Body of pancreas (tissue), 4 donors: ENCODE measurements at places on chromosomes 2 and 18.

DNA sequence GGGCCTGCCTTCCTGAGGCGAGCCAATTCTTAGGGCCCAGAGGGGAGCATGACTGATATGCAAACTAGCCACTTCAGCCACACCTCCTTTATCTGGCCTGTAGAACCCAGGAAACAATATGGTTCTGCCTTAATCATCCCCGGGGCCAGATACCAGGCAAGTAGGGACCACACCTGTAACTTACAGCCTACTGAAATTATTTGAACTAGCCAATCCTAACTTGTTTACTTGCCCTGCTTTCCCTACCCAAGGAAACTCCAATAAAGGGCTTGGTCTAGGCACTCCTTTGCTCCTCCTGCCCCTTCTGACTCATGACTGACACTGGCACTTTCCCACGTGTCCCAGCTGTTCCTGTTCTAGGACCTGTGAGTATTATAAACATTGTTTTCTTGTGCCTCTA lies 57.6 kb downstream of the MYOM1 start:
- DNase-seq: no peak

GRCh38 chr2:33000986-33001385 lies 54.2 kb downstream of the LTBP1 start:
- no peak for DNase-seq

DNA sequence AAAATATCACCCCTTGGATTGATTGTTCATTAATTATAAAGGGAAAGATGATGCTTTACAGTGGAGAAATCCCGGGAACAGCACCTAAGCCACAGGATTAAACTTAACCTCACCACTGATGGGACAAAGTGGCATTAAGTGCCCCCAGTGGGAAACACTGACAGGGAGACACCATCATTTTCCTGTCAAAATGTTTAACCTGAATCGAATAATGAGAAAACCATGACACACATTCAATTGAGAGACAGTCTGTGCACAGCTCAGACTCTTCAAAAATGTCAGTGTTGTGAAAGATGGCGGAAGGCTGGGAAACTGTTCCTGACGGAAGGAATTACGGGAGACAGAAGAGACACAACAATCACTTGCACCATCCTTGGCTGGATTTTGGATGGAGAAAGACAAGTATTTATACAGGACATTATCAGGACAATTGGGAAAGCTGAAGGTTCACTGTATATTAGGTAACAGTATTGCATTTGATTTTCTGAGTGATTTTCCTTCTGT lies 111.8 kb upstream of the ASB18 start:
- no peak for DNase-seq

DNA sequence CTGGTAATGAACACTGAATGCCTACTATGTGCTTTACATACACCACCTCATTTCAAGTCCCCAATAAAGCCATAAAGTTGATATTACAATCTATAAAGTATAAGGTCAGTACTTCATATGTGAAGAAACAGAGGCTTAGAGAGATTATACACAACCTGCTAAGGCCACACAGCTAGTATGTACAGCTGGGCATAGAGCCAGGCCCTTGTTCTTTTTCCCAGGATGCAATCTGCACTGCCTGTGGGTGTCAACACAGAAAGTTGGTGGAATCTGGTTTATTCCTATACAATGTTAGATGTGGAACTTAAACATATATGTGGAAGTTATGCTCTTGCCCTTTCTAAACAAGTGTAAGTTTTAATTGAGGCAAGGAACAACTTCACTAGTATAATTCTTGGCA lies 32.8 kb downstream of the INSIG2 start:
- DNase-seq: no peak

DNA sequence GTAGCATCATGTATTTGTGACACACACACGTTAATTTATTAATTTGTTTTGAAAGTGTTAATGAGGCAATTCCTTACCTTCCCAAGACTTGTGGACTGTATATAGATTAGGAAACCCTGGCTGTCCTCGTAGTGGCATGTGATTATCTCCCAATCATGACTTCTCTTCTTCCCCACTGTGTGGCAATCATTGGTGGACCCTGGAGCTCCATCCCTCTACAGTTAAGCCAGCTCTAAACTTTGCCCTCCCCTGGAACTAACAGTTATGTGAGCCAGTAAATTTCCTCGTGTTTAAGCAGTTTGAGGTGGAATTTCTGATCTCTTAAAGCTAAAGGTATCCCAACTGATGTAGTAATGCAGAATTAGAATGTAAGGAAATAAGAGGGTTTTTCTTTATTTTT lies 22.0 kb downstream of the GALNT1 start:
- DNase-seq: no peak

- DNase-seq: no peak
Observed at GRCh38 chr18:36158266-36158867, 28.7 kb downstream of the ELP2 start.

DNA sequence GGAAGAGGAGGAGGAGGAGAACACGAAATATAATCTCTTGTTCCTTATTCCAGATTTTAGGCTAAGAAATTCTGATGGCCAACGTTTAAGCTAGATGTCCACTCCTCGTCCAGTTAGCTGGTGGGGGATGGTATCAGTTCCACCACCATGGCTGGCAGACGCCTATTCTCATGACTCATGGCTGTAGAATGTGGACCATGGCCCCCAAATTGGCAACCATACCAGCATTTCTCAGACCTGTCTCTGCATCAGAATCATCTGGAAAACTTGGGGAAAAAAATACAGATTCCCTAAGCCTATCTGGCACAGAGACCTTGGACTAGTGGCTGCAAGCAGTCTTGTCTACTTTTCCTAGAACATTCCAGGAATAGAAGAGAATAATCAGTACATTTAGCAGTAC lies 267.7 kb upstream of the SIX2 start:
- DNase-seq: peak; percentile 45

DNA sequence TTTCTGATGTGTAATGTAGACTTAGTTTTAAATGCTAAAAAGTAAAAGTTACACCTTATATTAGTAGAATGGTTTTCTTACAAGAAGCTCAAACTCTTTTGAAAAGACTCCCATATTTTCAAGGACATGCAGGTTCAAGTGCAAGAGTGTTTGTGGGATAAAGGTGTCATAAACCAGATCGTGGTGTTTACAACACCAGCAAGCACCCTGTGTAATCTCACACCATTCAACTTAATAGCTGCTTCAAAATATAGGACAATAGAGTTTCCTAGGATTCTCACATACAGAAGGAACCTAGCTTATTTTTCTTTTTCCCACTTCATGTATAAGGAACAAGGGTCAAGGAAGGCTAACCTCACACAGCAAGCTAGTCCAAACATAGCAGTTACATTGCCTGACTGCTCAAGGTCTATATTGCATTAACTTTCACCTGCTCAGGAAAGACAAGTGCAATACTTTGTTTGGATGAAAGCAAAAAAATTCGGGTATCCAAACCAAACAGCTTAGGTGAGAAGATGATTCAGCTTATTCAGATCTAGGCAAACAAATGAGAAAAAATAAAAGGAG lies 172.3 kb downstream of the IKZF2 start:
- DNase-seq: no peak

GRCh38 chr2:147860009-147860408 lies 15.2 kb downstream of the ACVR2A start:
- DNase-seq: no peak

DNA sequence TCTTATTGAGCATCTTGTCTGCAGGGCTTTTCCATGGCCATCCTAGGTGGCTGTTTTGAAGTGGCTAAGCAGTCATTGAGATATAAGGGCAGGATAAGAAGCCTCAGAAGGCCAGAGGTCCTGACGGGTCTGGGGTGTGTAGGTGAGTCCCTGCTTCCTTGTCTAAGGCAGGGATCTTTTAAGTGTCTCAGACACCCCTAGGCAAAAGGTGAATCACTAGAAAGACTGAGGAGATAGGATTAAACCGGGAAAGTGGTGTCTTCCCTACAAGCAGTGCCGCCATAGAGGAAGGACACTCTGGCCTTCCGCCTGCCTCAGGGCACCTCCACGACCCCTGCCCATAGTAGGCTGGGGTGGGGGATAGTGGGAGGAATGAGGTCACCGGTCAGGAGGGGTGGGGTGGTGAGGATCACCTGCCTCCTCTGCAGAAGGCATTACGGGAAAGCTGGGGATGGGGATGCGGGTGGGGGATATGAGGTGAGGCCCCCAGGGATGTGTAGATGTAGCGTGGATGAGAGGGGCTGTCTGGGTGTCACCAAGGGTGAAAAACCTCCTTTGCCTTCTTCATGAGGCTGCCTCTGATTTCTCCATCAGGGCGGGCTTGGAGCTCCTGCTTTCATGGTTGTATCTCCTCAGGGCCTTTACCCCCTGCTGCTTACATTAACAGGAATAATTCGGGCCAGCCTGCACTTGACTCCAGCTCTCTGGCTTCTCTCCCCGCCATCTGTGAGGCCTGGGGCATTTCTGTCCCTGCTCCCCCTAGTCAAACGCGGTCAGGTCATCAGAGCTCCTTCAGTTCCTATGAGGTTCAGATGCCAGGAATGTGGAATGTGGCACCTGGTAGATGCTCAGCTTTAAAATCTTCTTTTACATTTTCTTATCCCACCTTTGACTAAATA lies 244.0 kb downstream of the DYSF start:
- no peak for DNase-seq

DNA sequence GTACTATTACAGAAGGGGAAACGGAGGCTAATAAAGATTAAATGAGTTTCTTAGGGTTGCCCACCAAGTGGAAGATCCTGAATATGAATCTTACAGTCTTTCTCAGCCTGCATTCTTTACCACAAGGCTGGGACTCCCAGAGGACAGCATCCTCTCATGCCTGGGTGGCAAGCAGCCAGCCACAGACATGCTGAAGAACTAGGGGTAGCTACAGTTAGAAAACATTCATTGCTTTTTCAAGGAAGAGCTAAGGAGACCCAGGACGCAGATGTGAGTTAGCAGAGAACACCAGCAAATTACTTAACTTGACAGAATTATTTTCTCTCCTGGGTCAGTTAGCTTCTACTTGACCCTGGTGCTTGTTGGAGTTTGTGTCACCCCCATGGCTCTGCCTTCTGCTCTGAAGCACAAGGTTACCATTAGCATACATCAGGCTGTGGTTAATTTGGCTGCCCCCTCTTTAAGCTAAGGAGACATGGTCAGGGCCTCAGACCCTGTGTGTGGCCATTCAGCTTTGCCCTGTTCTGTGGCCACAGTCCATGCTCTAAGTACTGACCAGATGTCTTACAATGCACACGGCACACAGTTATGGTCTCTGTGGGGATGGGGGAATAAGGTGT lies 132.3 kb upstream of the TNP1 start:
- no peak for DNase-seq

GRCh38 chr18:62928326-62928725 lies 213.0 kb downstream of the PHLPP1 start:
- DNase-seq: no peak

DNA sequence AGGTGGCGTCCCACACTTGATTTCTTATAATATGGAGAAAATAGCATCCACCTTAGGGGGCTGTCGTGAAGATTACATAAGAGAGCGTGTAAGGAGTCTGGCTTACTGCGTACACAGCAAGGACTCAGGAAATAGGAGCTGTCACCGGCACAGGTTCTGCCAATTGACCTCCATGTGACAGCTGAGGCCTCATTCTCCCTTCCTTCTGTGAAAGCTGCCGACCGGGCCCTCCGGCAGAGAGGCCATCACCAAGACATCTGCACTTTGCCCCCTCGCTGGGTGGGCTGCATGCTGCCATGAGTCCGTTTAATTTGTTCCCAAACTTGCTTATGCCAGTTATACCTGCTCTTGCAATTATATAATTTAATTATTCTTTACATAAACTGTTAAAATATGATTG lies 27.7 kb downstream of the HS1BP3 start:
- DNase-seq: no peak

- DNase-seq: no peak
Observed at GRCh38 chr2:184734338-184734737, 136.0 kb downstream of the ZNF804A start.

- no peak for DNase-seq
Observed at GRCh38 chr2:239460780-239461179, 60.0 kb upstream of the HDAC4 start.

DNA sequence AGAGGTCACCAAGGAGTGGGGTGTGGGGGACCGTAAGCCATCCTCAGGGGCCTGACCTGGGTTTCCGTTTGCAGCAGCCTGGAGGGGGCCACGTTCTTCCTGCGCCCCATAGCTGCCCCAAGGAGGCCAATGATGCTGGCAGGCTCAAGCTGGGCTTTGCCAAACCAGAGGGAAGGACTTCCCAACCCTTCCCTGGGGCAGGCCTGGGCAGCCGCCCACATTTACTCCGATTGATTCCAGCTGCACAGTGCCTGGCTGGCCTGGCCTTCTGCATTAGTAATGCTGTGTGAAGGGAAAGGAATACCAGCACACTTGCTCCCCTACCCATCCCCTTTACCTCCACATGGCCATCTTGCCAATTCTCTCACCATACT lies 360.6 kb upstream of the SLC14A2 start:
- no peak for DNase-seq
